ENCODE measurements at places on chromosomes 3 and 15. TPM values are rescaled to one million over a fixed set of nuclear protein-coding genes. Genes with fewer than 3 reads are reported as not detected.

RLBP1 gene
- total RNA-seq, result not detected

TIGIT gene
- not detected for total RNA-seq

TARS3 gene
- 37.3 TPM for total RNA-seq

EPHB3 gene
- total RNA-seq, result 0.38 TPM

SCAPER gene
- 39.5 TPM for total RNA-seq

TMEM212 gene
- not detected for total RNA-seq

GOLGA8N gene
- 7.9 TPM for total RNA-seq

TMEM43 gene
- 46.5 TPM for total RNA-seq

RBP2 gene
- total RNA-seq, result not detected

CCR5 gene
- total RNA-seq, result 0.28 TPM

GOLGA8G gene
- not detected for total RNA-seq

PLSCR5 gene
- total RNA-seq, result not detected

AADAC gene
- total RNA-seq, result 0.14 TPM

CCDC191 gene
- 1.1 TPM for total RNA-seq

SLC25A38 gene
- total RNA-seq, result 22.4 TPM

SEC62 gene
- total RNA-seq, result 77.3 TPM

TBC1D5 gene
- 22.8 TPM for total RNA-seq

COLQ gene
- total RNA-seq, result 12.6 TPM

VIPR1 gene
- 2.9 TPM for total RNA-seq

TM6SF1 gene
- total RNA-seq, result 2.6 TPM

MKRN3 gene
- total RNA-seq, result 1.7 TPM

SLCO2A1 gene
- 5.0 TPM for total RNA-seq

FETUB gene
- total RNA-seq, result 0.36 TPM

GPR160 gene
- 0.87 TPM for total RNA-seq

CD276 gene
- 40.6 TPM for total RNA-seq

ALPK3 gene
- total RNA-seq, result 248 TPM

HESX1 gene
- total RNA-seq, result not detected

TMEM108 gene
- 1.4 TPM for total RNA-seq

LINGO1 gene
- total RNA-seq, result 1.1 TPM

C2CD4A gene
- total RNA-seq, result not detected

GOLGA6L10 gene
- 0.57 TPM for total RNA-seq

RYK gene
- 36.7 TPM for total RNA-seq

C3orf20 gene
- total RNA-seq, result 0.36 TPM

GOLGA6B gene
- total RNA-seq, result not detected

BLM gene
- total RNA-seq, result 8.4 TPM

MEX3B gene
- total RNA-seq, result 5.0 TPM

GOLGA8A gene
- total RNA-seq, result 9.8 TPM

CCR4 gene
- 0.13 TPM for total RNA-seq

SNURF gene
- 63.4 TPM for total RNA-seq

CYP1A1 gene
- total RNA-seq, result not detected

CCPG1 gene
- total RNA-seq, result 97.5 TPM

CSPG5 gene
- total RNA-seq, result 0.60 TPM

CCR2 gene
- 0.76 TPM for total RNA-seq

AP3S2 gene
- total RNA-seq, result 37.0 TPM

VWA5B2 gene
- not detected for total RNA-seq

ATP13A5 gene
- not detected for total RNA-seq

P2RY1 gene
- 5.6 TPM for total RNA-seq

AP3B2 gene
- 0.86 TPM for total RNA-seq

HGD gene
- not detected for total RNA-seq

ALS2CL gene
- total RNA-seq, result 20.1 TPM

TIMP4 gene
- total RNA-seq, result 4.4 TPM

GOLGA8M gene
- total RNA-seq, result 1.1 TPM

Data from heart right ventricle (tissue), 16 donors.